Inflammatory macrophage (primary cell): ENCODE measurements at places on chromosomes 3 and 15.

DNA sequence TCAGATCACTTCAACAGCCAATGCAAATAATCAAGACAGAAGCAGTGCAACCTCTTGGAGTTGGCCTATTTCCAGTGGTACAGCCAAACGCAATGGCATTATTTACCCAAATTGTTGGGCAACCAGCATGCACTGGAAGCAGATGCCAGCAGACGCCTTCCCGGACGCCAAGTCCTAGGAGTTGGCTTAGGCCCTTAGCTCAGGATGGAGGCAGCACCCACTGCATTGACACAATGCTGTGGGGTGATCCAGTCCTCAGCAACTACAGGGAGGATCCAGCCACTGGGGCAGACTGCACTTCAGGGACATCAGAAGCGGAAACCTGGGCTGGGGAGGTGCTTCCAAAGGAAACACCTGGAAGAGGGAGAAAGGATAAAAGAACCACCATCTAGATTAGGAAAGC is 290.4 kb downstream of the FAM43A start:
- DNase-seq: no peak

GRCh38 chr3:192371870-192372400 is 355.4 kb downstream of the FGF12 start:
- DNase-seq: no peak

DNA sequence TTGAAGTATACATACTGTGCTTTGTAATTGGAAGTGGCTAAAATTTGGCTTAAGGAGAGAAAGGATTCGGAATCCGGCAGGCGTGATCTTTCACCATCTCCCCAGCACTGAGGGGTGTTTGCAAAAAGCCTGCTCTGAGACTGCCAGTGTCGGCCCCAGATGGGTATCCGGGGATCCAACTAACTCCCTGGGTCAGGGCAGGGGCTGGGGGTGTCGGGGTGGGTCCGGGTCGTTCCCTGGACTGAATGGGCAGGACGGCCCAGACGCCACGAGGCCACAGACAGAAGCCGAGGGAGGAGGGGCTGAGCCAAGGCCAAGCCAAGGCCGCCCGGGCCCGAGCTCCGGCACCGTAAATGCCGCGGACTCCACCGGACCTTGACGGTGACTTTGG is 349 bp downstream of the PPIB start:
- no peak for DNase-seq

DNA sequence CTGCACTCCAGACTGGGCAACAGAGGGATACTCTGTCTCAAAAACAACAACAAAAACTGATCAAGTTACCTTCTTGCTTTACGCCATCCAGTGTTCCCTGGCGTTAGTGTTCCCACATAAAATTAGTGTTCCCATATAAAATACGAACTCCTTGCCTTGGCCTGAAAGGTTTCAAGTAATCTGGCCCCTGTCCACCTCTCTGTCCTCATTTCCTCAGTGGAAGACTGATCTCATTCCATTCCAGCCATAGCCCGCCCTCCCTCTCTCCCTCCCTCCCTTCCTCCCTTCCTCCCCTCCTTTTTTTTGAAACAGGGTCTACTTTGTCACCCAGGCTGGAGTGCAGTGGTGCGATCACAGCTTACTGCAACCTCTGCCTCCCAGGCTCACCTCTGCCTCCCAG is 2.8 kb upstream of the CAND2 start:
- DNase-seq: no peak

- no peak for DNase-seq
These were observed 289.2 kb upstream of the LYSMD4 start for GRCh38 chr15:100022391-100022790.

- DNase-seq: no peak
These were observed 43.4 kb downstream of the ERC2 start for GRCh38 chr3:56424885-56425284.

DNA sequence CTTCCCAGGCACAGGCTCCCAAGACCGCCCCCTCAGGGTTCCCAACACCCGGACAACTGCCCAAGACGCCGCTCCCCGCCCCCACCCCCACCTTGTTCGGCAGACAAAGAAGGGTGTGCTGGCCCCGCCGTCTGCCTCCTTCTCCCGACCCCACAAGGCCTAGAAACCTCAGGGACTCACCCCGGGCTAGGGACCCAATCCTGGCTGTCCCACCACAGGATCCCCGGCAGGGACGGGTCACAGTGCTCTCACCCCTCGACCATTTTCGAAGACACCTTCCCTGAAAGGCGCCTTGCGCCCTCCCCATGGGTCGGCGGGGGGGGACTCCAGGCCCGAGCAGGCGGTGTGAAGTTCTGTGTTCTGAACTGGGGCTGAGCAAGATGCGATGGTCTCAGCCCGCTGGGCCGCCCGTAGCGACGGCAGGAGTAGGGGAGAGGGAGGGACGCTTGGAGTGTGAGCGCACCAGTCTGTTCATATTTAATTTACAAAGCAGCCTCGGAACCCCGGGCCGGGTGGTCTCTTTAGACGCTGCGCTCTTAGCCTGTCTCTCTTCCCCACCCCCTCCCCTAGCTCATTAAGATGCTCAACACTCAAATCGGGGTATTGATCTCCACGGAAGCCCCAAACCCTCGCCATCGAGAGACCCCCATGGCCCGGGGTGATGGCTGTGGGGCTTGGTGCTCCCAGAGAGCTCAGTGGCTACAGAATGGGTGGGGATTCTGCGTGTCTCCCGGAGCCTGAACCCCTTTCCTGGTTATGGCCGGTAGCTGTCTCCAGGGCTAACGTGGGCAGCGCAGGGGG is 1.4 kb upstream of the ISLR2 start:
- DNase-seq: no peak

- no peak for DNase-seq
These were observed 630 bp upstream of the EFCAB12 start for GRCh38 chr3:129429080-129429451.

DNA sequence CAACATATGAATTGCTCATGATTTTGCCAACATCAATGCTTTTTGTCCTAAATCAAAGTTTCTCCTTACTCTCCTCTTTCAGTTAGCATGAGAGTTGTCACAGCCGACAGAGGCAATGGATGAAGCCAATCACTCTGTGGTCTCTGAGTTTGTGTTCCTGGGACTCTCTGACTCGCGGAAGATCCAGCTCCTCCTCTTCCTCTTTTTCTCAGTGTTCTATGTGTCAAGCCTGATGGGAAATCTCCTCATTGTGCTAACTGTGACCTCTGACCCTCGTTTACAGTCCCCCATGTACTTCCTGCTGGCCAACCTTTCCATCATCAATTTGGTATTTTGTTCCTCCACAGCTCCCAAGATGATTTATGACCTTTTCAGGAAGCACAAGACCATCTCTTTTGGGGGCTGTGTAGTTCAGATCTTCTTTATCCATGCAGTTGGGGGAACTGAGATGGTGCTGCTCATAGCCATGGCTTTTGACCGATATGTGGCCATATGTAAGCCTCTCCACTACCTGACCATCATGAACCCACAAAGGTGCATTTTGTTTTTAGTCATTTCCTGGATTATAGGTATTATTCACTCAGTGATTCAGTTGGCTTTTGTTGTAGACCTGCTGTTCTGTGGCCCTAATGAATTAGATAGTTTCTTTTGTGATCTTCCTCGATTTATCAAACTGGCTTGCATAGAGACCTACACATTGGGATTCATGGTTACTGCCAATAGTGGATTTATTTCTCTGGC is 2.5 kb downstream of the OR4F6 start:
- no peak for DNase-seq

DNA sequence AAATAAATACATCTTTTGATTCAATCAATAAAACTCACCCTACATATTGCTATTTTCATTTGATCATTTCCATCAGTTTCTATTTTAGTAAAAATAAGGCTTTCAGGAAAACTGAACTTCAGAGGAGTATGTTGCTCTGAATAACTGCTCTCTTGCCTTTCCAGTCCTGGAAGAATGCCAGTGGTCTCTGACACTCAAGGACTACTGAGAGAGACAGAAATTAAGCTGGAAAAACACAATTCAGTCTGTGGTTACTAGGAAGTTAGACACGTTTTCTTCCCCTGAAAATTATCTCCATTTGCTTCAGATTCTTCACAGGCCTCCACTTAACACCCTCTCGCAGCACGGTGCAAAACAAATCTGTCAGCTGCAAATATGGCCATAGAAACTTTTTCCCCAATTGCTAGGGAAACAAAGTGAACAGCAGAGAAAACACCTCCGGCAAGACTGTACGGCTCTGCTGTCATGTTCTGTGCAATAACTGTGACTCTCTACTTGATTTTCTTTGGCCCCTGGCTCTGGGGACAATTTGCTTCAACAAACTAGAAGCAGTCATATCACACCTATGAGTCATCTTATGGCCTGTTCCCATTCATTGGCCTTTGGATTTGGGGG is 353.0 kb downstream of the MAGI1 start:
- no peak for DNase-seq

DNA sequence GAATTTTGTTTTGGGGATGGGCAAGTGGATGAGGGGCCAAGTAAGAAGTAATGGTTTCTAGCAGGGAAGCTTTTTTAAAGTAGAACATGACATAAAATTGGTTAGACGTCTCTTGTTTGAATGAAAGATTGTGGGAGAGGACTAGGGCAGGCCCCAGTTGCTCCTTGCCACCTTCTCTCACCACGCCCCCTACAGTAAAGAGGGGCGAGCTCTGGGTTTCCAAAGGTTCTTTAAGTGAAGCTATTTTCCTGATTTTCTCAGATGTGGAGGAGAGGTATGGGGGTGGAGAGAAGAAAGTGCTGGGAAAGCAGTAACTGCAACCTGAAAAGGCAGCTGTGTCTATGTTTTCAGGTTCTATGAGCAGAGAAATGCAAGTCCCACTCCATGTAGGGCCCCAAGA is 32.6 kb upstream of the SKIL start:
- DNase-seq: no peak
